ENCODE measurements at places on chromosomes 3 and 15.

GRCh38 chr3:38564631-38565338, 68.6 kb downstream of the EXOG start:
- DNase-seq: no peak

GRCh38 chr15:60374209-60374608, 23.6 kb downstream of the ANXA2 start:
- no peak for DNase-seq

- no peak for DNase-seq
Observed at GRCh38 chr3:184816614-184817013, 4.6 kb downstream of the VPS8 start.

- DNase-seq: no peak
Observed at GRCh38 chr3:65975032-65975431, 63.7 kb downstream of the MAGI1 start.

GRCh38 chr3:120093911-120094775, at the start of gene GSK3B:
TSS of gene GSK3B (minus strand) at chr3:120094447. CDS start at chr3:120093434, 1,013 bp downstream.
- peak; percentile 78 for DNase-seq

GRCh38 chr3:128491691-128491940, 1.4 kb downstream of the GATA2 start:
- no peak for DNase-seq

DNA sequence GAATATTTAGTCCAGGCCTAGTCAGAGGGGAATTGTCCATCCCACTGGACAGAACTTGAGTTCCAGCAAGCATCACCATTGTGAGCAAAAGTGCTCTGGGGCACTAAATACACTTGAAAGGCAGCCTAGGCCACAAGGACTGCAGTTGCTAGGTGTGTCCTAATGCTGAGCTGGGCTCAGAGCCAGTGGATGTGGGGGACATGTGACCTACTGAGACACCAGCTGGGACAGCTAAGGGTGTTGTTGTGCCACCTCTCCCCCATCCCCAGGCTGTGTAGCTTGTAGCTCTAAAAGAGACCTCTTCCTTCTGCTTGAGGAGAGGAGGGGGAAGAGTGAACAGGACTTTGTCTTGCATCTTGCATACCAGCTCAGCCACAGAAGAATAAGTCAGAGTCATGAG, 120.9 kb downstream of the DTWD1 start:
- no peak for DNase-seq

DNA sequence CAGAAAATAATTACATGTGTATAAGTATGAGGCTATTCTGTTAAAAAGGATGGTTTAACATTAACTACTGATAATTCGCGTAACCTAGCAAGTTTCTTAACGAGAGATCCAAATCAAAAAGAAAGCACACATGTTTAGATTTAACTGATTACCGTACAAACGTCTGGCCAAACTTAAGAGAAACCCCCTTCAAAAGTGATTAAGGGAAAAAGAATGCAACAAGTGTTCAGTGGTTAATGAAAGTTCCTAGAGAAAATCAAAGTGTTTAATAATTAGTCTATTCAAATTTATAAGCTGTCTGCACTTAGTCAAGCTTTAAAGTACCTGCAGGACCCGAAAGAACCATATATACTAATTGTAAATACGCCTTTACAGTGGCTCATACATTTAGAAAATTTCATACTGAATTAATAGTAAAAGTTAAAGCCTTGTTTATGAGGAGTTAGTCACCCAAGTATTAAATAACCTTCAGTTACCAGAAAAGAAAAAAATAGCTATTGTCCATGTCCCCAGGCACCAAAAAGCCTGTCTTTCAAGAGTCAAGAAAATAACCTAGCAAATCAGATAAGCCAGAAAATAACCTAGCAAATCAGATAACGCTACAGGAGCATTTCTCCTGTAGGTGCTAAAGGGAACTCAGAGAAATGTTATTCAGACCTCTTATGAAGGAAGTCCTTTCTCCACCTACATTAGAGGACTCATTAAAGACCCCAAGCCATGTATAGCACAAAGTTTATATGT, 34.6 kb downstream of the ZNF589 start:
- DNase-seq: no peak

- DNase-seq: no peak
Observed at GRCh38 chr3:42061025-42061712, 30.0 kb upstream of the TRAK1 start.
